ENCODE measurements at places on chromosomes 2 and 18.

DNA sequence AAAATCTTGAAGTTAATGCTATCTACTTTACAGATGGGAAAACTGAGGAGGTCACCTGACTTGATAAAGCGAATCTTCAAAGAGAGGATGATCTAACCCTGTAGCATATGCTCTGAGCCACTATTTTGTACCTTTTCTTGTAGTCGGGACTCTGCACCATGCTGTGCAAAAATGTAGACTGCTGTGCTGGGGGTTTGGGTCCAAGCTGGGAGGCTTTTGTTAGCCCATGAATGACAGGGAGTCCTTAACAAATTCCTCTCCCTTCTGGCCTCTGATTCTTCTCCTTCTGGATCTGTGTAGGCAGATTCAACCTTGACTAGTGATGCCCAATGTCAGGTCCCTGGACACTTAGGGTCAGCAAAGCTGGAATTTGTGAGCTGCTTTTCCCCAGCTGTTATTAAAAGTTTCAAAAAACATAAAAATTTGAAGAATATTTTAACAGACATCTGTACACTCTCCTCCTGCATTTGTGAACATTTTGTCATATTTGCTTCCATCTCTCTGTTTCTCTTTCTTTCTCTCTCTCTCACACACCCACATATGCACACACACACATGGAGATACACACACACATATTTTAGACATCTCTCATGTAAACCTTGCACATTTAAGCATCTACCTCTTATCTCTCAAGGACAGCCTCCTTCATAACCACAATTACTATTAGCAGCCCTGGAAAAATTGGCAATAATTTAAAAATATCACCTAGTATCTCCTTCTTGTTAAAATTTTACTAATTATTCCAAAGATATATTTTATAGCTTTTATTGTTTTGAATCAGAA is 335.0 kb upstream of the TRIB2 start:
- DNase-seq: no peak

- DNase-seq: no peak
Observed at GRCh38 chr18:21763846-21764646, 23.5 kb downstream of the MIB1 start.

- DNase-seq: no peak
Observed at GRCh38 chr2:17517481-17518211, 594 bp downstream of the RAD51AP2 start.

GRCh38 chr2:217798743-217799562 is 203.8 kb downstream of the TNS1 start:
- no peak for DNase-seq

DNA sequence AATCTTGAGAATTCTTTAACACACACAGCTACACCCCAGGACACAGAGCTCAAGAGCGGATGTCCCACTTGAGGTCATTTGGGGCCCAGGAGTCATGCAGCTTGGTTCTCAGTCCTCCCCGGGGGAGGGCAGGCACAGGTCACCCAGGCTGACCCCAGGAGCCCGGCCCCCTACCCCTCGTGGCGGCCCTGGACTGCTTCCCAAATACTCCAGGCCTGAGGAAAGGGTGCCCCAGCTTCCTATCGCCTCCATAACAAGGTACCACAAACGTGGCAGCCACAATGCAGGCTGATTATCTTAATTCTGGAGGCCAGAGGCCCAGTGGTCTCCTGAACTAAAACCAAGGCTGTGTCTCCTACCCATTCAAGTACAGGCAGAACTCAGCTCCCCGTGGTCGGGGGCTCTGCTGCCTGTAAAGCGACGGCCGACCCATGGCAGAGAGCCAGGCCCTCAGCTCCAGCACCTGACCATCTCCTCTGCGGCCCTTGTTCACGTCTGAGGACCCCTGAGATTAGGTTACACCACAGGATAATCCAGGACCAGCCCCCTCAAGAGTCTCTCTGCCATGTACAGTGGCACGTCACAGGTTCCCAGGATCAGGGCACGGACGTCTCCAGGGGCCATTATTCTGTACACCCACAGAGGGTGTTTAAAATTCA is 10.5 kb downstream of the SLC66A2 start:
- DNase-seq: no peak

All from frontal cortex (tissue), 4 donors.